Hair follicular keratinocyte (primary cell): ENCODE measurements at places on chromosomes 12 and 14. TPM values are rescaled to one million over a fixed set of nuclear protein-coding genes. Genes with fewer than 3 reads are reported as not detected.

The CCDC177 gene
- total RNA-seq: not detected in 2 replicates

The SMIM10L1 gene
- 3.5 and 4.1 TPM in 2 replicates for total RNA-seq

The USP44 gene
- not detected in 2 replicates for total RNA-seq

The SMAGP gene
- total RNA-seq: 21.9 and 23.0 TPM in 2 replicates

The TDRD9 gene
- total RNA-seq: 0.62 and 0.91 TPM in 2 replicates

The CLEC4D gene
- not detected in 2 replicates for total RNA-seq

The LYZ gene
- total RNA-seq: not detected in 2 replicates

The ZDHHC22 gene
- total RNA-seq: not detected in 2 replicates

The LMO3 gene
- 0.04 TPM in 1 of 2 replicates, not detected in the other for total RNA-seq

The COX8C gene
- total RNA-seq: not detected in 2 replicates

The PPP2R5C gene
- total RNA-seq: 66.2 and 69.6 TPM in 2 replicates

The CD9 gene
- 380 and 535 TPM in 2 replicates for total RNA-seq

The SLC17A8 gene
- total RNA-seq: not detected in 2 replicates

The GYS2 gene
- not detected in 2 replicates for total RNA-seq

The MDM1 gene
- total RNA-seq: 4.1 and 6.7 TPM in 2 replicates

The CMTM5 gene
- total RNA-seq: not detected in 2 replicates

The PLEKHD1 gene
- total RNA-seq: not detected in 2 replicates

The TAS2R19 gene
- total RNA-seq: 0.39 TPM in 1 of 2 replicates, not detected in the other

The PPP1R36 gene
- total RNA-seq: 1.8 and 2.6 TPM in 2 replicates

The GPATCH2L gene
- total RNA-seq: 28.3 and 31.9 TPM in 2 replicates

The SYNE2 gene
- total RNA-seq: 22.1 and 28.0 TPM in 2 replicates

The LRCOL1 gene
- not detected in 2 replicates for total RNA-seq

The TMEM132D gene
- under 0.01 TPM in 1 of 2 replicates, not detected in the other for total RNA-seq

The RFLNA gene
- total RNA-seq: 26.7 and 27.3 TPM in 2 replicates

The PLEKHG7 gene
- not detected in 2 replicates for total RNA-seq

The ST8SIA1 gene
- total RNA-seq: 2.1 and 4.7 TPM in 2 replicates

The GPR84 gene
- 0.23 TPM in 1 of 2 replicates, not detected in the other for total RNA-seq

The ERP27 gene
- total RNA-seq: 0.08 and 0.19 TPM in 2 replicates

The NAB2 gene
- total RNA-seq: 31.2 and 41.2 TPM in 2 replicates

The SMCO2 gene
- total RNA-seq: 0.31 TPM in 1 of 2 replicates, not detected in the other

The PLEKHH1 gene
- total RNA-seq: 3.3 and 3.4 TPM in 2 replicates

The SLC16A7 gene
- total RNA-seq: 5.2 and 6.0 TPM in 2 replicates

The KRT78 gene
- total RNA-seq: 0.04 and 0.16 TPM in 2 replicates

The PAX9 gene
- under 0.01 and 0.04 TPM in 2 replicates for total RNA-seq
